NCI-H510A (cell line): ENCODE measurements at places on chromosomes 2 and 18.

DNA sequence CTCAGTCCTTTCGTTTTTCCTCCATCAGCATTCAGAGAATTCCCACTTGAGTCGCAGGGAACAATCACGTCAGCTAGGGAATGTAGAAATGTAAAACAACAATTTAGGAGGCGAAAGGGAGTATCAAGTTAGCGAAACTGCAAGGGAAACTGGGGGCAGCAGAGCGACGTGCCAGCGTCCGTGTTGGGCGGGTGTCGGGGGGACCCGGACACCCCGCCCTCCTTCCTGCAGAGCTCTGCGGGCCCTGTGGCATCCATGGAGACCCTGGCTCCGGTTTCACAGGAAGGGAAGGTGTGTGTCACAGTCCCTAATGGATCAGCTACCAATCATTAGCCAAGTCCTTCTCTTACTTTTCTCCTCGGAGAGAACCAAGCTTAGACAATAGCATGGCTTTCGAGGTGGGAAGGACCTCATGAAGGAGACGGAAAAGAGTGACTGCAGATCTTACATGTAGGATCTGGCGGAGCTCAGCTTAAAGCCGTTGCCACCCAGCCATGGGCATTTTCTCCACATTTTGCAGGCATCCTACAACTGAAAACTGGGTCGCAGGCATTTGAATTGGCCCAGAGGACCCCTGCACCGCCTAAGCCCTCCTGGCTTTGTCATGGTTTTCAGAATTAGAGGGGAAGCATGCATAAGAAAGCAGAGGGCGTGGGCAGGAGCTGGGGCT, 33.7 kb downstream of the SOX11 start:
- no peak for DNase-seq

GRCh38 chr2:188524519-188525113, 232.9 kb downstream of the GULP1 start:
- no peak for DNase-seq

DNA sequence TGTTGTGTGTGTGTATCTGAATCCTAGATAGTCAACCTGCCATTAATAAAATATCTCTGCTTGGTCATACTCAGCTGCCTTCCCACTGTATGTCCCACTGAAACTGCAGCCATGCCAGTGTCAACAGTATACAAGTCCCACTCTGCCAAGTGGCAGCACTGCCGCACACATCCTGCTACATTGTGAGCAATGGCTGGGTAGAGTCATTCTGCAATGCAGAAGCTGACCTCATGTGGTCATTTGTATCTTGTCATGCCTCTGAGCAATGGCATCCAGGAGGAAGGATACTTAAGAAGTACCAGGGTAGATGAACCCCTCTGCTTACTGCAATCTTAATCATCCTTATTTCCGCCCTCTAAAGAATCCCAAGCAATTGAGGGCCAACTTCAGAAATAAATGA, 302.2 kb upstream of the DDX18 start:
- DNase-seq = no peak

DNA sequence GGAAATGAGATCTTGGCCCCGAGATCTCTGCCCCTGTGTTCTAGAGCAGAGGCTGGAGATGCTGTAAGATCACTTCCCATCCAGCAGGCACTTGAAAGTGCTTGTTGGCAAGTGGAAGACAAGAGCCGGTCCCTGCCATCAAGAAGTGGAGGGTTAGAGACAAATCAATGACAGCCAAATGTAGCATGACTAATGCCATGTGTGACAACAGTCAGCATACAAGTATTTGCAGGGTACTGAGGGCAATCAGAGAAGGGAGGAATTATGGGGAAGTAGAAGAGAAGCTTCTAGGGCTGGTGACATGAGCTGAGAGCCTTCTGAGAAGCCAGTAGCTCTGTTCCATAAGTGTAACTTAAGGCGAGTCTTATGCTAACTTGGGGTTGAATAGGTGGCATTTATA, 58.6 kb downstream of the TMEM17 start:
- no peak for DNase-seq

- no peak for DNase-seq
Observed at GRCh38 chr2:189018631-189019030, 44.5 kb downstream of the COL3A1 start.

DNA sequence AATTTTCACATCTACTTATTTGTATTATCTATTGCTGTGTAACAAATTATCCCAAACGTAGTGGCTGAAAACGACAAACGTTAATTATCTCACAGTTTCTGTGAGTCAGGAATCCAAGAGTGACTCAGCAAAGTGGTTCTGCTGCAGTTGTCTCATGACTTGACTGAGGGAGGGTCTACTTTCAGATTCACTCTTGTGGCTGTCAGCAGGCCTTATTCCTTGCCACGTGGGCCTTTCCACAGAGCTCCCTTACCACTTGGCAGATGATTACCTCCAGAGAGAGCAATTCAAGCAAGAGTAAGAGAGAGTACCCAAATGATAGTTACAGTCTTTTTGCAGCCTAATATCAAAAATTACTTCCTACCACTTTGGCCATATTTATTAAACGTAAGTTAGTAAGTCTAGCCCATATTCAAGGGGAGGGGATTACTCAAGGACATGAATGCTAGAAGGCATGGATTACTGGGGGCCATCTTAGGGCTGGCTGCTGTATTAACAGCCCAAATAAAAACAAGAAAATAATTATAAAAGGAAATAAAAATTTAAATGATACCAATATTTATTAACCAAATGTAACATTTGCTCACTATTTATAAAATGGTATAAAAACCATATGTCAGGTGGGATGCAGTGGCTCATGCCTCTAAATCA, 48.7 kb upstream of the NBEAL1 start:
- DNase-seq = no peak

DNA sequence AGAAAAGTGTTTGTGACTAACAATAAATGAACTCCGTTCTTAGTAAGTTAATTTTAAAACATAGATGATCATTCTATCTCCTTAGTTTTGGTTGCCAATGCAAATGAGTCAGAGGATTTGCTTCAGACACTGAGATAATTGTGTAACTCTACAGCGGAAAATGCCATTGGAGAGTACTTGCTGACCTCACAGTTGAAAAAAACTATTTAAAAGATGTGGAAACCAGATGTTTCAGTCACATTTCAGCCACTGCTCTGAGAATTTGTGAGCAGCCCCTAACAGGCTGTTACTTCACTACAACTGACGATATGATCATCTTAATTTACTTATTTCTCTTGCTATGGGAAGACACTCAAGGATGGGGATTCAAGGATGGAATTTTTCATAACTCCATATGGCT, at the start of gene TNFAIP6:
Gene TNFAIP6 (plus strand): TSS at position 234 of the 400 bp plus-strand sequence. CDS start 75 bp downstream, at position 309.
- no peak for DNase-seq

- no peak for DNase-seq
Observed at GRCh38 chr18:78627551-78628346, 351.9 kb upstream of the SALL3 start.

- no peak for DNase-seq
Observed at GRCh38 chr18:48825101-48825745, 125.5 kb downstream of the SMAD7 start.
